ENCODE measurements at places on chromosomes 7 and 10.

DNA sequence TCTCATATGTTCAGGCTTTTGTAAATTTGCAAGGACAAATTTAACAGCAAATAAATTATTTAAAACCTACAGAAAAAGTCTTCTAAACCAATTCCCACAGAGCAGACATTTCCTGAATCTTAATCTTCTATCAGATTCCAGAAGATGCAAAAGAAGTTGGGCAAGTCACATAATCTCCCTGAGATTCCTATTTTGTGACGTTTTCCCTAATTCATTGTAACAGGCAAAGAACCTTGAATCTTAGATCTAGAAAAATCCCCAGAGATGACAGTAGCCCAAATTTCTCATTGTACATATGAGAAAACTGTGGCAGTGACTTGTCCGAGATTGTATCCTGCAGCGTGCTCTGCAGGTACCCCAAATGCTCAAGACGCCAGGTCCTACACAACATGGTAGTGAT is 4.9 kb downstream of the ITPRID1 start:
- no peak for DNase-seq

- no peak for DNase-seq
Measured at GRCh38 chr7:65239324-65239706, 134.3 kb upstream of the ZNF92 start.

- DNase-seq = no peak
Measured at GRCh38 chr10:47306387-47307210, 6.6 kb downstream of the GDF10 start.

- no peak for DNase-seq
Measured at GRCh38 chr10:6473430-6473829, 106.6 kb downstream of the PRKCQ start.

DNA sequence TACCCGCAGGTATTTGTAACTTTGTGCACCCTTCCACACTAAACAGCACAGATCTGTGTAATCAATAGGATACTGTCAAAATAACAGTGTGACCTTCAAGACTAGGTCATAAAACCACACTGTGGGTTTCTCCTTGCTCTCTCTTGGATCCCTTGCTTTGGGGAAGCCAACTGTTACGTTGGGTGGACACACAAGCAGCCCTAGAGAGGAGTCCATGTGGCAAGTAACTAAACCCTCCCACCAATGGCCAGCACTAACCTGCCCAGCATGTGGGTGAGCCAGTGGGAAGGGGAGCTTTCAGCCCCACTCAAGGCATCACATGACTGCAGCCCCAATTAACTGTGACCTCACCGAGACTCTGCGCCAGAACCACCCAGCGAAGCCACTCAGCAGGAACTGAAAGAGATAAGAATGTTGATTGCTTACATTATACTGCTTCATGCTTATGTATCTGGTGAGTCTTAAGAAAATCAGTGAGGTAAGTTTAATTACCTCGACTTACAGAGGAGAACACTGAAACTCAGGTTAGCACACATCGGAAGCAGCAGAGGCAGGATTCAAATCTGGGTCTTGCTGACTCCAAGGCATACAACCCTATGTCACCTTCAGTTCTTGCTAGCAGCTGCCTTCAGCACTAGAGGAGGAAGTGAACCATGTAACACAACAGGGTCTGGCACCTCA is 9.4 kb upstream of the ZC3HAV1 start:
- no peak for DNase-seq

- DNase-seq = no peak
Measured at GRCh38 chr7:135291809-135292253, 58.2 kb downstream of the STRA8 start.

GRCh38 chr10:51063166-51063565 is 11.1 kb upstream of the PRKG1 start:
- DNase-seq = no peak

DNA sequence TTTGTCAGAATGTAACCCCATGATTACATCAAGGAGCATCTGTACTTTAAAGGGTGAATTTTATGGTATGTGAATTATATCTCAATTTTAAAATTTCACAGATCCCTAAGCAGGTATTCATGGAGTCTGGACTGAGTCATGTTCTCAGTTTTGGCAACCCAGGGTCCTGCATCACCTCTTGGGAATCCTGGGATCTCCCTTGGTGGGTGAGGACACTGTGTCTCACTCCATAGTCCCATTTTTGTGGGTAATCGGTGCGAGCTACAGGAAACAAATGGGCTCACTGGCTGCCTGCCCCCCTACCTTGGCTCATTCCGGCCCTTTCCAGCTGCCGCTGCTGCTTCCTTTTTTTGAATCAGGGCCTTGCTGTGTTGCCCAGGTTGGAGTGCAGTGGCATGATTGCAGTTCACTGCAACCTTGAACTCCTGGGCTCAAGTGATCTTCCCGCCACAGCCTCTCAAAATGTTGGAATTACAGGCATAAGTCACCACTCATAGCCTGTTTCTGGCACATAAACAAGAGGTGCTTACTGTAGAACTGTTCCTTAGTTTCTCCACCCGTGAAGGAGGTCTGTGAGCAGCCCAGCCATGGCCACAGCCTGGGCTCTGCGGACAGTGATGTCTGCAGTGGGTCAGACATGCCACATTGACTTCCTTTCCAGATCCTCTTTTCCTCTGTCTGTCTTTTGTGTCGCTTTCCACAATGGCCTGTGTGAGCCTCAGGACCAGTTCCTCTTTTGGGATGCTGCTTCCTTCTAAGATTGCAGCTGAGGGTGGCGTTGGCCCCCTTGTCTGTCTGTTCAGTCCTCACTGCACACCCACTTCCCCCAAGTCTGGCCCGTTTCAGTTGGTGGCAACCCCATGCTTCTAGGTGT is 14.5 kb downstream of the PALD1 start:
- DNase-seq = peak; percentile 82

GRCh38 chr7:133275008-133275407 is 22.1 kb downstream of the EXOC4 start:
- no peak for DNase-seq

DNA sequence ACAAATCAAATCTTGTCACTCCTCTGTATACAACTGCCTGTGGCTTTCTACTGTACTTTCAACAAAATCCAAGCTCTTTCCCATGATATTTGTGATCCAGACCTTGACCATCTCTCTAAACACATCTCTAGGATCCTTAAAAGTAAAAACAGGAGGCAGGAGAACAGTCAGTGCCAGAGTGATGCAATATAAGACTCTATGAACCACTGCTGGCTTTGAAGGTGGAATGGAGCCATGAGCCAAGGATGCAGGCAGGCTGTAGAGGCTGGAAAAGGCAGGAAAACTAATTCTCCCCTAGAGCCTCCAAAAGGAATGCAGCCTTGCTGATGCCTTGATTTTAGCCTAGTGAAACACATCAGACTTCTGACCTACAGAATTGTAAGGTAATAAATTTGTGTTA is 45.5 kb upstream of the LRRN3 start:
- DNase-seq = no peak

GRCh38 chr7:1403638-1404459 is 55.4 kb downstream of the MICALL2 start:
- DNase-seq = no peak

- peak; percentile 21 for DNase-seq
Measured at GRCh38 chr7:151081170-151082101, 827 bp upstream of the FASTK start.

GRCh38 chr10:131573256-131573655 is 261.7 kb upstream of the TCERG1L start:
- DNase-seq = no peak

GRCh38 chr10:10777723-10778122 is 239.9 kb upstream of the CELF2 start:
- no peak for DNase-seq

GRCh38 chr10:71267508-71268240 is 51.4 kb upstream of the SLC29A3 start:
- no peak for DNase-seq

- peak; percentile 54 for DNase-seq
Measured at GRCh38 chr10:91493313-91493712, 83.2 kb downstream of the HECTD2 start.

DNA sequence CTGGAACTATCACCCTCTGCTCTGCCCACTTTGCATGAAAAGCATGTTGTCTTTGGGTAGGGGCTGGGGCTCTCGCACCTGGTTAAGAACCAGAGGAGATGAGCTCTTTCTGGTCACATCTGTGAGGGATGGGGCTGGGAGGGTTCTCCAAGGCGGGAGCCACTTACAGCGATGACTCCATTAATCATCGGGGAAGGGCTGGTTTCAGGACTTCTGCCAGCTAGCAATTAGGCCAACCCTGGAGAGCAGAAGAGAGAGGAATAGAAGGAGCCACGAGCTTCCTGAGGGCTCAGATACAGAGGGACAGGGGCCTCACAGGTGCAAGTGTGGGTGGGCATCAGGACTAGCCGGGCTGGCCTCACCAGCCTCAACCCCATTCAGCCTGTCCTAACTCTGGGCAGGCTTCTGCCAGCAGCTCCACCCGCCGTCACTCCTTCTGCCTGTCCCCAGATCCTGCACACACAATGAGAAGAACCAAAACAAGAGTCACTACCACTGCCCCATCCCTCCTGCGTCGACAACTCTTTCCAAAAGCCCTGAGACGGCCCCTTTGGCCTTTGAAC is 8.4 kb downstream of the AQP1 start:
- no peak for DNase-seq

DNA sequence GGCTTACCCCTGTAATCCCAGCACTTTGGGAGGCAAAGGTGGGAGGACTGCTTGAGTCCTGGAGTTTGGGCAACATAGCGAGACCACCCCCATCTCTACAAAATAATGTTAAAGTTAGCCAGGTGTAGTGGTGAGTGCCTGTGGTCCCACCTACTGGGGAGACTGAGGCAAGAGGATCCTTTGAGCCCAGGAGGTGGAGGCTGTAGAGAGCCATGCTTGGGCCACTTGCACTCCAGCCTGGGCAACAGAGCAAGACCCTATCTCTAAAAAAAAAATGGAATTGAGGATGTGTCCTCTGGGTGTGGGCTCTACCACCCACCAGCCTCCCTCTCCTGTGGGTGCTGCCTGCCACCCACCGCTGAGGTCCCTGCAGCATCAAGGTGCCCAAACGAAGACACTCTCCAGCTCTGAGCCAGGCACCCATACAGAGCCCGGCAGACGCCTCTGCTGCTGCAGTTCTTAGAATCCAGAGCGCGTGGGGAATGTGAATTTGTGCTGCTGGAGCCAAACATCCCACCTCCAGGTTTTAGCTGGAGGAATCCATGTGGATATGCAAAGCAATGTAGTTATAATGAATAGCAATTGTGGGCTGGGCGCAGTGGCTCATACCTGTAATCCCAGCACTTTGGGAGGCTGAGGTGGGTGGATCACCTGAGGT is 176.0 kb upstream of the TNRC18 start:
- DNase-seq = no peak

DNA sequence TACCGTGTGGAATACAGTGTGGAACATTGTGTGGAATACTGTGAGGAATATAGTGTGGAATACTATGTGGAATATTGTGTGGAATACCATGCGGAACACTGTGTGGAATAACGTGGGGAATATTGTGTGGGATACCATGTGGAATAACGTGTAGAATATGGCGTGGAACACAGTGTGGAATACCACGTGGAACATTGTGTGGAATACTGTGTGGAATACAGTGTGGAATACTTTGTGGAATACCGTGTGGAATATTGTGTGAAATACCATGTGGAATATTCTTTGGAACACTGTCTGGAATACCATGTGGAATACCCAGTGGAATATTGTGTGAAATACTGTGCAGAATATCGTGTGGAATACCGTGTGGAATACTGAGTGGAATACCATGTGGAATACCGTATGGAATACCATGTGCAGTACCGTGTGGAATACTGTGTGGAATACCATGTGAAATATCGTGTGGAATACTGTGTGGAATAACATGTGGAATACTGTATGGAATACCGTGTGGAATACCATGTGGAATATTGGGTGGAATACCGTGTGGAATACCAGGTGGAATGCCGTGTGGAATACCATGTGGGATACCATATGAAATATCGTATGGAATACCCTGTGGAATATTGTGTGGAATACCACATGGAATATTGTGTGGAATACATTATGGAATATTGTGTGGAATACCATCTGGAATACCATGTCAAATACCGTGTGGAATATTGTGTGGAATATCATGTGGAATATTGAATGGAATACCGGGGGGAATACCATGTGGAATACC is 133.1 kb upstream of the CHST15 start:
- DNase-seq = no peak

- DNase-seq = no peak
Measured at GRCh38 chr10:76945166-76945565, 692.4 kb downstream of the KCNMA1 start.

DNA sequence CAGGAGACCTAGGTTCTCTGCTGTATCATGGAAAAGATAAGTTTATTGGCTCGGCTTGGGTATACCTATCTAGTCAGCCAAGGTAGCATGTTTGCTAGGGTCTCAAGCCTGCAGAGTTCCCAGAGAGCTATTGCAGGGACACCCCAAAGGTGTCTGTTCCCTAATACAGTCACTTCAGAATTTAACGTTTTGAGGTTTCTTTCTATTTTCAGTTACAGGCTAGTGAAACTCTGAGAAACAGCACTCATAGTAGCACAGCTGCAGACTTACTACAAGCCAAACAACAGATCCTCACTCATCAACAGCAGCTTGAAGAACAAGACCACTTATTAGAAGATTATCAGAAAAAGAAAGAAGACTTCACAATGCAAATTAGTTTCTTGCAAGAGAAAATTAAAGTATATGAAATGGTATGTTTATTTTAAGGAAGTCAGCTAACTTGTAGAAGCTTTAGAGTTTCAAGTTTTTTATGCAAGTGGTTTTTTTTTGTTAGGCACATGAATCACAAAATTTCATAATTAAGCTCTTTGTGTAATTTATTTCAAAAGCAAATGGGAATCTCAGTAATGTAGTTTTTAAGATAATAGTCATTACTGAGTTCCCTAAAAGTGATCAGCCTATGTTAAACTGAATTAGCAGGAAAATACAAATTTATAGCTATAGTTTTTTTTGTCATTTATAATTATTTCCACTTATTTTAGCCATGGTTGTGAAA is 54.9 kb downstream of the AKAP9 start:
- no peak for DNase-seq

- no peak for DNase-seq
Measured at GRCh38 chr7:151818674-151819519, 58.0 kb downstream of the PRKAG2 start.

- no peak for DNase-seq
Measured at GRCh38 chr7:54689394-54690049, 69.5 kb downstream of the SEC61G start.

All from pons (tissue), 1 donor.